ENCODE measurements at places on chromosomes 3 and 15.

DNA sequence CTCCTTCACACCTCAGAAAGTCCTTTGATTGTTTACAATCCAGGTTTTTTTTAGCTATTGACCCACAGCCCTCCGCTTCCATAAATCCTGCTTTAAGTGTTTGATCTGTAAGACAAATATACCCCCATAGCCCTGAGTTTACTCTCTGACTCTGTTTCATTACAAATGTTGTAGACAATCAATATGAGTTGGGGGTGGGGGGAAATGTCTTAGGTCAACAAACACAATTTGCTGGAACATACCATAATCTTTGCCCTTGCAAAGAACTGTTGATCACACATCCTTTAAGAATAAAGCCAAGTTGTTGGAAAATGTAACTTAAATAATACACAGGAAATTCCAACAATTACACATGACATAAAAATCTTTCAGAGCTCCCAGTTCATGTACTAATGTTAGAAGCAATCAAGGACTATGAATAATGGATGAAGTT is 301.8 kb upstream of the SEMA6D start:
- no peak for DNase-seq

GRCh38 chr3:1774597-1774996 is 324.1 kb upstream of the CNTN4 start:
- no peak for DNase-seq

DNA sequence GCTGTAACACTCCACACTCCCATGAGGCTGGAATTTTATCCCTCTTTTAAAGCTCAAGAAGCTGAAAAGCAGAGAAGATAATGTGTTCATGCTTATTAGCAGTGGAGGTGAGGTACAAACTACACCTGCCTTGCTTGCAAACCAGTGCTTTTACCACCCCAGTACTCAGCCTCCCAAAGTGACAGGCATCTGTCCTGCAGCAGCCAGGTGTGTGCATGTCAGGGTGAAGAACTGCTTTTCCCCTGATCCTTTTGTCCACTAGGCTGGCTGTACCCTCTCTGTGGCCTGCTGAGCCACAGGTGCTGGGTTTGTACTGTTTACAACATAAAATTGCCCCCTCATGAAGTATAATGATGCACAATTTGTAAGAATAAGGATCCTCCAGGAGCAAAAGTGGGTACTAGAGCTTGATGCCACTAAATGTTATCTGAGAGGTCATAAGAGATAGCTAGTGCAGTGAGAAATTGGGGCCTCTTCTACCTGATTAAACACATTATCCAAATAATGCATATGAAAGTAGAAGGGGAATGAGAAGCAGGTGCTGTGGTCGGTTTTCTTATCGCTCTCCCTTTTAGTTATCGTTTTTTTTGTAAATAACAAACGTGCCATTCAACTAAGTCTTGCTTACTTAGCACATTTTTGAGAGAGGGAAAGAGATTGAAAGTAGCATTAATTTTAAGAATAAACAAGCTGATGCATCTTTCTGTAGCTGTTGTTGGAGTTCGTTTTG is 39.2 kb upstream of the GADL1 start:
- no peak for DNase-seq

DNA sequence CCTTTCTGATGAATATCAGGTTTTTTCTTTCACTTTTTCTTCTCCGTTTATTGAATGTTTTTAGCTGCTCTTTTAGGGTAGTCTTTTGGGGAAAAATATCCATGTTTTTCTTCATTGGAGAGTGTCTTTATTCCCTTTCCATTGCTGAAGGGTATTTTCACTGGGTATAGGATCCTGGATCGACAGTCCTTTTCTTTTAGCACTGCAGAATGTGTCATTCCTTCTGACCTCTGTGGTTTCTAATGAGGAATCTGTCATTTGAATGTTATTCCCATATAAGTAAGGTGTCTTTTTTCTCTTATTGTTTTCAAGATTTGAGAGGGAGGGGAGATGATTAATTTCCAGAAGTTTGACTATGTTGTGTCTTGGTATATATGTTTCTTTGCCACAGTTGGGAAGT is 96.8 kb downstream of the BBX start:
- no peak for DNase-seq

DNA sequence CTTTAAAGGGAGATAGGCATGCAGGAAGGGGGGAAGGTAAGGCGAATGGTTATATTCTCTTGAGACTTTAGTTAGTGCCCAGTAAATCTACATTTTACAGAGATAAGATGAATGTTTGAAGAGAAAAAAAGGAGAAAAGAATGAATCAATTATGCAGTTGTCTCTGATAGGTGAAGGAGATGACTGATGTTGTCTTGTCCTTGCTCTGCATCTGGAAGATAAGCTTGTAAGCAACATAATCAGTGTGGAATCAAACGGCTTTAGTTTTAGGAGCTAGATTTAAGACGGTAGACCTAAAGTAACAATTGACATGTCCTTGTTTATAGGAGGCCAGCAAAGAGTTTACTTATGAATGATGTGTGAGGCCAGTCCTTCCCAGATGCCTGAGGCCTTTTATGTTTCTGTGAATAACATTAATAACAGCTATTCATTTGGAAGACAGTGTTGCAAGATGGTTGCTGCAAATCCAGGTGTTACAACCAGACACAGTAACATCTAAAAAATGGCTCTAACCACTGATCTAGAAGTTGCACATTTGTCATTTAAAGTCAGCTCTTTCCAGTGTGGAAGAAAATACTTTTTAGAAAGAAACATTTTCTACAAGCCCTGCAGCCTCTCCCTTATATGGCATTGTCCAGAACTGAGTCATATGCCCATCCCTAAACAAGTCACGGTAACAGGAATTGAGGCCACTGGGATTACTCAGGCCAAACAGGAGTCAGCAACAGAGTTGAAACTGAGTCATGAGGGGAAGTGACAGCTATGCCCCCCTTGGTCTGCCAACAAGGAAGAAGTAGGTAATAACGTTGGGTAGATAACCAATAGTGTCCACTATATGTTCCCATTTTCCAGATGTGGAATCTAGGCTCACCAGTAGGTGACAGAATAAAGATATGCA is 77.5 kb upstream of the FBN1 start:
- no peak for DNase-seq

GRCh38 chr15:75928680-75929608 is 25.3 kb downstream of the FBXO22 start:
- no peak for DNase-seq

- no peak for DNase-seq
Observed at GRCh38 chr3:129389572-129389937, 38.9 kb downstream of the EFCAB12 start.

- DNase-seq: no peak
Observed at GRCh38 chr3:87225659-87226058, 1.4 kb upstream of the CHMP2B start.

- no peak for DNase-seq
Observed at GRCh38 chr3:196918968-196919367, 23.4 kb downstream of the NCBP2 start.

DNA sequence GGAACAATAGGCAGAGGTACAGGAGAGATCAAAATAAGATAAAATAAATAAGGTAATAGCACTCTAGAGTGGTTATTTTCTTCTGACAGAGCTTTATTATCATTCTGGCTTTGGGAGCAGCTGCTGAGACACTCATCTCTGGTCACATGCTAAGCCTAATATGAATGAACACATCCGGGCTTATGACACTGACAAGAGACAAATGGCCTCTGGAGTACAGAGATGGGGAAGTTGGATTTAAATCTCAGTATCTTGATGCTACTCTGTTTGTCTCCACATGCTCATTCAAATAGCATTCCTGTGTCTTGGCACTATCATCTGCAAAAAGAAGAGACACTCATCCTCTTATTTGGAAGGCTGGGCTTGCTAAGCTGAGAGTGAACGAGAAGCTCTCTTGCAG is 55.6 kb downstream of the TMEM45A start:
- DNase-seq: no peak

DNA sequence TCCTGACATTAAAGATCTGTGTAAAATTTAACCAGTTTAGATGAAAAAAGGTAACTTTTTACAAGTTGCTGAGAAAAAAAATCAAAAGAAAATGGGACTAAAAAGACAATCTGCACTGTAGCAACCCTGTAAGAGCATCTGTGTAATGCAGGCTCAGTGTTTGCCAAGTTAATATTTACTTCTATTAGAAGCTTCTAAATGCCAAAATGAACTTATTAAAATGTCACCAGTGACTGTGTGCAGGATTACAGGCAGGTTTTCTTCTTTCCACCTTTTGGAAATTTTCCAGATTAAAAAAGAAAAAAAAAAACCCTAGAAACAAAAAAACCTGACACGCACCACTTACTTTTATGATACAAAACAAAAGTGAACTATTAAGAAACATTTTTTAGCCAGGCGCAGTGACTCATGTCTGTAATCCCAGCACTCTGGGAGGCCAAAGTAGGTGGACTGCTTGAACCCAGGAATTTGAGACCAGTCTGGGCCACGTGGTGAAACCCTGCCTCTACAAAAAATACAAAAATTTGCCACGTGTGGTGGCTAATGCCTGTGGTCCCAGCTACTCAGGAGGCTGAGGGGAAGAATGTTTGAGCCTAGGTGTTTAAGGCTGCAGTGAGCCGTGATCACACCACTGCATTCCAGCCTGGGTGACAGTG is 87.2 kb downstream of the TJP1 start:
- peak; percentile 18 for DNase-seq

DNA sequence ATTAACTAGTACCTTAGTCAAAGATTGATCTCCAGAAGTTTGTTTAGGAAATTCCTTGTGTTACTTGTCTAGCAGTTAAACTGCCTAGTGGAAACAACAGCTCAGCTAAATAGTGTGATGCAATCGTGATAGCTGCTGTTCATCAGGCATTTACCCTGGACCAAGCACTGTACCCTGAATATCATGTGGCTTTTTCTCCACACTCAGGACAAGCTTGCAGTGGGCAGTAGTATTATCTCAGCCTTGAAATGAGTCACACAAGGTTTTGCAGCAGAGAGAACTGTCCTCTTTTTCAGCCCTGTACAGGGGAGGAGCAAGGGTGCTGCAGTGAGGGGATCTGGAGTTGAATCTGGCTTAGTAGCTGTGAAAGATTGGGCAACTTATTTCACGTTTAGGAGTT is 208.4 kb downstream of the TP63 start:
- DNase-seq: peak; percentile 25

DNA sequence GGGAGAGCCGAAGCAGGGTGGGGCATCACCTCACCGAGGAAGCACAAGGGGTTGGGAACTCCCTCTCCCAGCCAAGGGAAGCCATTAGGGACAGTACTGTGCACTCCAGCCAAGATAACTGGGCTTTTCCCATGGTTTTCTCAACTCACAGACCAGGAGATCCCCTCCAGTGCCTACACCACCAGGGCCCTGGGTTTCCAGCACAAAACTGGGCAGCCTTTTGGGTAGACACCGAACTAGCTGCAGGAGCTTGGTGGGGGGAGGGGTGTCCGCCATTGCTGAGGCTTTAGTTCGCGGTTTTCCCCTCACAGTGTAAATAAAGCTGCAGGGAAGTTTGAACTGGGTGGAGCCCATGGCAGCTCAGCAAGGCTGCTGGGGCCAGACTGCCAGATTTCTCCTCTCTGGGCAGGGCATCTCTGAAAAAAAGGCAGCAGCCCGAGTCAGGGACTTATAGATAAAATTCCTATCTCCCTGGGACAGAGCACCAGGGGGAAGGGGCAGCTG is 129.6 kb upstream of the LMCD1 start:
- no peak for DNase-seq
